ENCODE measurements at places on chromosomes 12 and 14. TPM values are rescaled to one million over a fixed set of nuclear protein-coding genes. Genes with fewer than 3 reads are reported as not detected.
A peak's percentile ranks its signal among the peaks of the same experiment; 100 is the strongest.

The DGKA gene
- total RNA-seq, result 3.7 TPM

The LRFN5 gene
- total RNA-seq, result 11.1 TPM

The CLEC2A gene
- total RNA-seq, result not detected

The FAM177A1 gene
- total RNA-seq, result 28.0 TPM

The ADCY4 gene
- total RNA-seq, result not detected

The NPFF gene
- 0.43 TPM for total RNA-seq

The SOAT2 gene
- not detected for total RNA-seq

The NUAK1 gene
- 4.0 TPM for total RNA-seq

The ALX1 gene
- total RNA-seq, result 10.5 TPM

DNA sequence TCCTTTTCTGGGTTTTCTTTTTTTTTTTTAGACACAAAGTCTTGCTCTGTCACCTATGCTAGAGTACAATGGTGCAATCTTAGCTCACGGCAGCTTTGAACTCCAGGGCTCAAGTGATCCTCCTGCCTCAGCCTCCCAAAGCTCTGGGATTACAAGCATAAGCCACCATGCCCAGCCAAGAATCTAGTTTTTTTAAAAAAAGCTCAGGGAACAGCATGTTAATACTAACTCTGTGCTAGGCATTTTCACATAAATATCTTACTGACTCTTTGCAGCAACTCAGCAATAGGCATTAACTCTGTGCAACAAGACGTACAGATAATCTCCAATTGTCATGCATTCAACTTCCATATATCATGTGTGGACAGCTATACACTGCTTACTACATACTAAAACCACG, 97.4 kb downstream of the LLPH start:
- no peak for DNase-seq
- no peak overlapping the region for H3K4me3 ChIP-seq
- H3K4me1 ChIP-seq, result peaks cover 3% of the 10 kb centered on the region
- no peaks in the 10 kb centered on the region for H3K36me3 ChIP-seq
- H3K27me3 ChIP-seq, result no peaks in the 10 kb centered on the region
- H3K27ac ChIP-seq, result no peak overlapping the region

DNA sequence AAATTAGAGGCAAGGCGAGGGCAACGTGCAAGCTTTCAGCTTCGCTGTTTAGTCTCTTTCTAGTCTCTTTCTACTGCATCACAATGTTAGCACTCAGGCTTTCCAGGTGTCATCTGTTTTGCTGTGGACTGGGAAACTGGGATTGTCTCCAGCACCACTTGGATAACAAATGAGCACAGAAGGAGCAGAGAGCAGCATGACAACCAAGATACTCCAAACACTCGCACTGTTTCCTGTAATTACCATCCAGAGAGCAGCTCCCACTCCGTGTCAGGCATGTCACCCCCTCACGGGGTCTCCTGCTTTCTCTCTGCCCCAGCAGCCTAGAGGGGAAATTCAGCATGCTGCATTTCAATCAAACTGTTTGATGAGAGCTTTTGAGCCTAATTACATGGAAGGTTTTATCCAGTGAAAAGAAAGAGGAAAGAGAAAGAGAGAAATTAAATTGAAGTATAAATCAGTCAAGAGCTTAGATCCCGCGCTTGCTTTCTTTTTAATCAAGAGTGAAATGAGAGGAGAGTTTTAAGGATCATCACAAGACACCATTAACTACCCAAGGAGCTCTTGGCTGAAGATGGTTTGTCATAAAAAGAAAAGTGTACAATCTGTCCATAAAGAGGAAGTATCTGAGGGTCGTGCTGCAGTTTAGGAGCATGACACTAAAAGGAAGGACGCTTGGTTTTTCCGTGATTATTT, 917.7 kb downstream of the DIO2 start:
- no peaks in the 10 kb centered on the region for H3K36me3 ChIP-seq
- no peak overlapping the region for H3K4me3 ChIP-seq
- H3K27ac ChIP-seq, result no peak overlapping the region
- H3K27me3 ChIP-seq, result no peaks in the 10 kb centered on the region

DNA sequence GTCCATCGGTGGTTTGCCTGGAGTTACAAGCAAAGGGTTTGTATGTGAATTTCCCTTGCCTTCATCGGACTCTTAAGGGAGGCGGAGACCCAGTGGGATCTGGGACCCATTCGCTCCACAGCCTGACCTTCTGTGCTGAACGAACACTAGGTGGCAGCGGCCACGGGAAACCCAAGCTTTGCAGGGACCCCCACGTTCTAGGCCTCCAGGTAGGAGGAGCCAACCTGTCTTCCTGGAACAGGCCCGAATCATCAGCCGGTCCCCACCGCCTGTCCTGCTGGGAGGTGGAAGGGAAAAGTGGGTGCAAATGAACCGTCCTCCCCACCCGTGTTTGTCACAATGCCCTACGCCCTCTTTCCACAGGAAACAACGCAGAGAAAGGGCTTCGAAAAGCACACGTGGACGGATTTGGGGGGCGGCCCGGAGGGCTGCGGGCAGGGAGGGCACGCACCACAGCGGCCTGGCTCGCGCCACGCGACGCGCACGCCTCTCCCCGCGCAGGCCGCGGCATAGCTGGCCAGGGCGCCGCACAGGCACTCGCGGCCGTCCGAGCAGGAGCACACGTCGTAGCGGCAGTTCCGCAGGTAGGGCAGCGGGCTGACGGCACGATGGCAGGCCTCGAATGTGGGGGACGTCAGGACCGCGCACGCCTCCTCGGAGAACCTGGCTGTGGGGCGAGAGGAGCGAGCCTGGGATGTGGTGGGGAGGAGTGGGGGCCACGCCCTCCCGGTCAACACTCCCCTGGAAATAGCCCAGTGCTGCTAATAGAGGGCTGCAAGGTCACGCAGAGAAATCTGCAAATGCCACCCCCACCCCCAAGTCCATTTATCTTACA, 67.8 kb downstream of the VWF start:
- peak; percentile 33 for DNase-seq
- no peak overlapping the region for H3K27ac ChIP-seq
- no peaks in the 10 kb centered on the region for H3K4me1 ChIP-seq
- H3K36me3 ChIP-seq, result no peaks in the 10 kb centered on the region
- peaks cover 6% of the 10 kb centered on the region for H3K27me3 ChIP-seq

- no peak for DNase-seq
- no peak overlapping the region for H3K4me3 ChIP-seq
- H3K36me3 ChIP-seq, result no peaks in the 10 kb centered on the region
- peaks cover 5% of the 10 kb centered on the region for H3K4me1 ChIP-seq
Measured at GRCh38 chr14:58780605-58781004, 142.8 kb downstream of the DACT1 start.

DNA sequence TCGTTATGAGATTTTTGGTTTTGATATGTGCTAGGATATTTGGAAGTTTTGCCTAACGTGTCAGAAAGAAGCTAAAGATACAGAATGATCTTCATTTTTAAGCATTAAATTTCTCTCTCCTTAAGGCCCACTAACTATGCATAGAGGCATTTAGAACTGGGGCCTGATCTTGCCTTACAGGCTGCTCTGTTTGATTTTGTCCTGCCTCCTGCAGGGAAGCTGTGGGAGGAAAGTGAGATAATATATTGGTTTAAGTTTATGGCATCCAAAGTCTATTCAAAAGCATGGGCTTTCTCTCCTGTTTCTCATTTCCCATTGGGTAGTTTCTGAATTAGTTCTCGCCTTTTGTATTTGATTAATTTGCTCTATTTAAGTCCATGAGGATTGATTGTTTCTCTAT, 250.3 kb upstream of the FBXO33 start:
- peaks cover 3% of the 10 kb centered on the region for H3K27me3 ChIP-seq
- no peak for DNase-seq
- no peak overlapping the region for H3K27ac ChIP-seq
- no peaks in the 10 kb centered on the region for H3K4me1 ChIP-seq
- no peaks in the 10 kb centered on the region for H3K36me3 ChIP-seq

- no peaks in the 10 kb centered on the region for H3K36me3 ChIP-seq
- no peaks in the 10 kb centered on the region for H3K27me3 ChIP-seq
- H3K4me3 ChIP-seq, result no peak overlapping the region
Measured at GRCh38 chr12:100138048-100138802, 4.4 kb downstream of the BLTP3B start.

GRCh38 chr14:56590535-56590960, 10.9 kb downstream of the TMEM260 start:
- peaks cover 3% of the 10 kb centered on the region for H3K36me3 ChIP-seq
- DNase-seq, result peak; percentile 96
- H3K27me3 ChIP-seq, result no peaks in the 10 kb centered on the region
- H3K4me3 ChIP-seq, result peak overlapping the region; percentile 0

DNA sequence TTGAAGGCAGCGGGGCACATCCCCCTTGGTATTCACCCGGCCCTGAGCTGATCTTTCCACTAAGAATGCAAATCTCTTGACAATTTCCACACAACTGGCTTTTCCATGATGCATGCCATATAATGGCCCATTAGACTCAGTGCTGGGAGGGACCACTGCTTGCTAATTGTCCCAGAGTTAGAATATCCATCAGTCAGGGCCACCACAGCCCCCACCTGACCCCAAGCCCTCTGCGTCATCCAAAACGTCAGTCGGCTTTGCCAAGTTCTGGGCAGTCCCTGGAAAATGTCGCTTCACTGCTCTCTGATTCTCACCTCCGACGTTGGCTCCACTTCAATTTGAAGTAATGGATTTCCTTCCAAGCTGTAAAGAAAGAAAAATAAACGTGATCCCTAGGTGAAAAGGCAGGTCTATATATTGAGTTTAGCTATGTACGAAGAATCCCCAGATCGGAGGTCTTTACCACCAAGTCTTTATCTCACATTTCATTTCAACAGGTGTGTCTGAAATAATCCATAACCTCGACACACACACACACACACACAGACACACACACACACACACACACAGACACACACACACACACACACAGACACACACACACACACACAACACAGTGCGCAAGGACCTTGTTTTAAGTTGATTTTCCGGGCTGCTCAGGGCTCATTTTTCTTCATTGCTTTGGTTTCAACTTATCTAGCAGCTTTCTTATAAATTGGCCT, 165.5 kb upstream of the NOS1 start:
- H3K4me3 ChIP-seq, result no peak overlapping the region
- peak overlapping the region; percentile 66 for H3K27ac ChIP-seq
- H3K4me1 ChIP-seq, result peaks cover 37% of the 10 kb centered on the region
- H3K27me3 ChIP-seq, result no peaks in the 10 kb centered on the region
- no peaks in the 10 kb centered on the region for H3K36me3 ChIP-seq

- no peaks in the 10 kb centered on the region for H3K27me3 ChIP-seq
- H3K4me3 ChIP-seq, result no peak overlapping the region
- H3K36me3 ChIP-seq, result no peaks in the 10 kb centered on the region
- no peak for DNase-seq
- no peak overlapping the region for H3K27ac ChIP-seq
- H3K4me1 ChIP-seq, result no peaks in the 10 kb centered on the region
Measured at GRCh38 chr14:85662096-85662495, 132.2 kb downstream of the FLRT2 start.

GRCh38 chr12:113970211-113970610, 4.1 kb upstream of the RBM19 start:
- no peaks in the 10 kb centered on the region for H3K36me3 ChIP-seq
- no peak for DNase-seq
- H3K4me3 ChIP-seq, result no peak overlapping the region
- H3K27me3 ChIP-seq, result no peaks in the 10 kb centered on the region
- no peaks in the 10 kb centered on the region for H3K4me1 ChIP-seq

DNA sequence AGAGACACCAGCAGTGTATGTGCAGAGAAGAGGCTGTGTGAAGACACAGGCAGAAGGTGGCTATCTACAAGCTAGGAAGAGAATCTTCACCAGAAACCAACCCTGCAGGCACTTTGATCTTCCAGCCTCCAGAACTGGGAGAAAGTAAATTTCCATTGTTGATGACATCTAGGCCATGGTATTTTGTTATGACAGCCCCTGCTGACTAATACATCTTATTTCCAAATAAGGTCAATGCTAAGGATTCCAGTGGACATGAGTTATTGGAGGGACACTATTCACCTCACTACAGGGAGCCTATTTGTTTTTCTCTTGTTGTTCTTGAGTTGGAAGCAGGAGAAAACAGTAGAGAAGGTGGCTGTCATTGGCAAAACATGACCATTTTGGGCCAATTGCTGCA, 88.5 kb upstream of the RIN3 start:
- no peaks in the 10 kb centered on the region for H3K4me1 ChIP-seq
- H3K4me3 ChIP-seq, result no peak overlapping the region
- H3K27me3 ChIP-seq, result no peaks in the 10 kb centered on the region
- H3K27ac ChIP-seq, result no peak overlapping the region

- peaks cover 2% of the 10 kb centered on the region for H3K4me1 ChIP-seq
- 0 out of 2 replicates have a peak, but pooled peaks cover 8% of the 10 kb centered on the region for H3K27me3 ChIP-seq
- H3K27ac ChIP-seq, result no peak overlapping the region
- no peaks in the 10 kb centered on the region for H3K36me3 ChIP-seq
- no peak for DNase-seq
Measured at GRCh38 chr14:24876996-24877395, 173.0 kb downstream of the STXBP6 start.

DNA sequence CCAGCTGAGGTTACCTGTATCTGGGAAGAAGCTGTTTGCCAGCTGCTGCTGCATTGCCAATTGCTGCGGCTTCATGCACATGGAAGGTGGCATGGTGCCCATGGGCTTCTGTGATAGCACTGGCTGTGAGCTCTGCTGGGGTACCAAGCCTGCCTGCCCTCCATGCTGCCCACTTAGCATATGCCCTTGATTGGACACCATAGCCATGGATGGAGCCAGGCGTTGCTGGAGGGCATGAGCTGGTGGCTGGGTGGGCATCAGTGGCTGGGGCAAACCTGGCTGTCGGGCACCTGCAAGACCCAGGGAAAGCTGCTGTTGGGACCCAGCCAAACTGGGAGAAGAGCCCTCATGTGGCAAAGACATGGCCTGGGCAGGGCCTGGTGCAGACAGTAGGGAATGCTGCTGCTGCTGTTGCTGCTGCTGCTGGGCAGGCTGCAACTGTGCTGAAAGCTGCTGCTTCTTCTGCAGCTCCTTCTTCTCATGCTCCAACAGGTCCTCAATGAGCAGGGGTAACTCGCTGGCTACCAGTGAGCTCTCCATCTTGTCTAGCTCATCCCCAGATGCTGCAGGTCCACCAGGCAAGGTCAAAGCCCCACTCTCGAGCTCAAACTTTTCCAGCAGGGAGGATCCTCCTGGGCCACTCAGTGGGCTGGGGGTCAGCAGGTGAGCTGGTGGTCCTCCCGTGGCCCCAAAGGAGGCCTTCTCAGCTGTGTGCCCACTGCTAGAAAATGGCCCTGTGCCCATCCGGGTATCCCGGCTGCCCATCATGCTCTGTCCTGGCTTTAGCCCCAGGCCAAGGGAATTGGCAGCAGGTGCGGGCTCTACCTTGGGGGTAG, 18.8 kb upstream of the PRKAG1 start:
- no peaks in the 10 kb centered on the region for H3K27me3 ChIP-seq
- H3K4me3 ChIP-seq, result no peak overlapping the region
- H3K4me1 ChIP-seq, result no peaks in the 10 kb centered on the region
- DNase-seq, result no peak
- peaks cover 95% of the 10 kb centered on the region for H3K36me3 ChIP-seq
- H3K27ac ChIP-seq, result no peak overlapping the region
